ENCODE measurements at places on chromosomes 16 and 17. TPM values are rescaled to one million over a fixed set of nuclear protein-coding genes. Genes with fewer than 3 reads are reported as not detected.

RHBDF1 gene
- 31.4 TPM for total RNA-seq

SECTM1 gene
- total RNA-seq, result 2.0 TPM

DNA sequence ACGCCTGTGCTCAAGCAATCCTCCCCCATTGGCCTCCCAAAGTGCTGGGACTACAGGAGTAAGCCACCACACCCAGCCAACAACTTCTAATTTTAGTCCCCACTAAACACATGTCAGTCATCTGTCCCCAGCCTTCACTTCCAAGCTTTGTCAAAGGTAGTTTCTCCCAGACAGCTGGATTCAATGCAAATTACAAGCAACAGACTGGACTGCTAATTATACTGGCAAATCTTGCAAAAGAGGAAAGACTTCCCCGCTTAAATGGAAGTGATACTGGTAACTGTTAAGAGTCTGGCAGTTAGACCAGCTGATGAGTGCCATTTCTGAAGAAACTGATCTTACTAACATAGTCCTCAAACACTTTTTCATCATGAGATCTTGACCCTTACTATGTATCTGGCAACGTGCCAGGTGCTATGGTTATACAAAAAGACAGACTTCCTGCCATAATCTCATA, 8.2 kb upstream of the GGA2 start:
- DNase-seq, result no peak

DNA sequence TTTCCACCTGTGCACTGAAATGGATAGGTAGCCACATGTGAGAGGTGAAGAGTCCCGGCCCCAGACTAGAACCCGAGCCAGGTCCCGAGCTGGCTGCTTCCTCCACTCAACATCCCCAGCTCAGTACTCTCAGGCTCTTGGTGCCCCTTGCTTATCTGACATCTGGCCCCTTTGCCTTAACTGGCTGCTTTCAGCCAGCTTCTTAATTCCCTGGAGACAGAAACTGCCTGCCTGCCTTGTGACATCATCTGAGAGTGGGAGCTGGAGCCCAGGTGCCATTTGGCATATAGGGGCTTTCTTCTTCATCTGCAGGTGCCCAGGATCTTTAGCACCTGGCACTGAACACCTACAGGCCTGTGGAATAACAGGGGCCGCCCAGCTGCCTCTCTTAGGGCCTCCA, 8.9 kb downstream of the CHAD start:
- DNase-seq, result no peak

GRCh38 chr16:5560084-5560483, 462.5 kb upstream of the EEF2KMT start:
- no peak for DNase-seq

- no peak for DNase-seq
Observed at GRCh38 chr17:29592850-29593551, at the start of gene ANKRD13B. TSS of gene ANKRD13B (plus strand) at chr17:29593132. CDS start at chr17:29593622, 490 bp downstream.

LRRC36 gene
- not detected for total RNA-seq

DNA sequence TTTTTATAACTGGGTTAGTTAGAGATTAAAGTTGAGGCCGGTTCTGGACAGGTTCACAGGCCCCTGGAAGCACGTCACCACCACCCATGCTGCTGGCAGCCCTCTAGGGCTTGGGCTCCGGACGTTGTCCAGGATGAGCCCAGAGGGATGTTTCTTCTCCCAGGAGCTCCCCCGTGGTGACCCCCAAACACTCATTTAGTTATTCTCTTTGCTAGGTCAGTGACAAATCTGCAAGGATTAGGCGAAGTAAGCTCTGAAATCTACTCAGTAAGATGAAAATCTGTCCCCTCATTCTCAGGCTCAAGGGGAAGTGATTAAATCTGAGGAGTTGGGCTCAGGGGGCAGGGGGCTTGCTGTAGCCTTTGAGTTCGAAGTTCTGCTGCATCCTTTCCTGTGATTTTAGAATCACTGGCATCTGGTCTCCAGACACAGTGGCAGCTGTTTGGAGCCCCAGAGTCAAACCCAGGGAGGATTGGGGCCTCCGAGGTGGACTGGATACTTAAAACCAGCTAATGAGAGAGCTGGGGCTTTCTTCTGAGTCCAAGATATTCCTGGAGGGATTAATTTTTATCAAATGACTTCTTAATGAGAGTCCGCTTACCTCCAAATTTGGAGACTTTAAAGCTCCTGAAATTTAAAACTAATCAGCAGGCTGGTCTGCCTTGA, 49.2 kb upstream of the HS3ST2 start:
- DNase-seq, result no peak

GRCh38 chr16:11495066-11495407, 91.7 kb downstream of the LITAF start:
- no peak for DNase-seq

DNA sequence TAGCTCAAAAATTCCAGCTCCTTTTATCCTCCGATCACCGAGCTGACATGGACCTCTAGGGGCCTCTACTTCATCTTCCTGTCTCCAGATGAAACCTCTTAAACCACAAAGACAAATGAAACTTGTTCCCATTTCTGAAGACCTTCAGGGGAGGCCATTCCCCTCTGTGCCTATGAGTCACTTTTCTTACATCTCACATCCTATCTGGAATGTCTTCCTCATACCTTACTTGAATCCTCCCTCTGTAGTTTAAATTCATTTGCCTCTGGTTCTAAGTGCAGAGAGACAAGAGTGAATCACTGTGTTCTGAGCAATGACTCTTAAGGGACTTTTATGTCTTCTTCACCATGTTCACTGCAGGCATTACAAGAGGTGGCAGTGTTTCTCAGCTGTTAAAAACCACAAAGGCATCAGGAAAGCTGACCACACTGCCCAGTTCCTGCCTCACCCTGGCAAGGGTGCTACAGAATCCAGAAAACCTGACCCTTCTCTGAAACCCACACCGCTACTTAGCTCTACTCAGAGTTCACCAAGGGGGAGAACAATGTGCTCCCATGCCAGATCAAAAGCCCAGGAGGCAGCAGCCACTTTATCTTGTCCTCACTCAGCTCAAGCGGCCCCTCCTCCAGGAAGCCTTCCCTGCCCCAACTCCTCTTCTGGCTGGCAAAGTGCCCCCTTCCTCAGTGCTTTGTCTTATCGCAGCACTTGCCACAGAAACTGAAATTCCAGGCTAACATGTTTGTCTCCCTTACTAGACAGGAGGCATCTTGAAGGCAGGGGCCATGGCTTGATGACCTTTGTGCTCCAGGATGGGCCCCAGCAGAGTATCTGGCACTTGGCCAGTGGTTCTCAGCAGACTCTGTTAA, 6.4 kb downstream of the CUEDC1 start:
- no peak for DNase-seq

SLC2A4 gene
- 73.5 TPM for total RNA-seq

ZG16B gene
- total RNA-seq, result not detected

GRCh38 chr17:44549686-44550085, 7.6 kb upstream of the FZD2 start:
- DNase-seq, result no peak

CEP131 gene
- 6.8 TPM for total RNA-seq

GRCh38 chr17:19331543-19332245, 30.8 kb downstream of the B9D1 start:
- DNase-seq, result no peak

SGCA gene
- total RNA-seq, result 159 TPM

- DNase-seq, result no peak
Observed at GRCh38 chr17:56604691-56605290, 11.3 kb downstream of the NOG start.

CCNF gene
- 0.86 TPM for total RNA-seq

- DNase-seq, result no peak
Observed at GRCh38 chr17:15431766-15432165, 35.7 kb downstream of the CDRT4 start.

DNA sequence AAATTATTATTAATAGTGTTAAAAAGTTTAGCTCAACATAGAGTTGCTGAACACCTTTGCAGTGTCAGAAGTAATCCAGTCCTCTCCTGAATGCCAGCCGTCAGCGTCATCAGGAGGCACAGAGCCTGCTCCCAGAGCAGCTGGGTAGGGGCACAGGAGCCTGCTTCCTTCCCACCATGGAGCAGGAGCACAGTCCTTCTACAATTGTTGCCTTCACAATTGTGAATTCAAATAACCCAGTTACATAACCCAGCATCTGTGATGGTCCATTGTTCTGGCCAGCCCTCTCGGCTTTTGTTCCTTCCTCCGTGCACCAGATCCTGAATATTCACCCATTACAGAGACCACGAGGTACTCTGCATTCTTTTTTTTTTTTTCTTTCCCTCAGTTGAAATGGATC, 393.9 kb upstream of the MAF start:
- no peak for DNase-seq

DNA sequence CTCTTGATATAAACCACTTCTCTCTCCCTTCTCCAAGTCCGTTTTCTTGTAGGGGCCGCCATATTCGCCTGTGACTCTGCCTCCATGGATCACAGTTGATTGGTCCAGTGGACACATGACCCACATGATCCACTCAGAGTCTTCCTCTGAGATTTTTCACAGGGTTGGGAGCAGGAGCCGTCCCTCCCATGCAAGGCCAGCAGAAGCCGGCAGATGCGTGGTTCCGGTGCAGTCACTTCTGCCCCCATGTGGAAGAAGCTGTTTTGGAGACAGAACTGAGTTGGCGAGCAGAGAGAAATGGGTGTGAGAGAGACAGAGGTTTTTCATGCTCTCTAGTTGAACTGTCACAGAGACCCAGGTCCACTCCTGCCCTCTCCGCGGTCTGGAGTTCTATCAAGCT, 83.3 kb downstream of the C16orf95 start:
- DNase-seq, result no peak

DNA sequence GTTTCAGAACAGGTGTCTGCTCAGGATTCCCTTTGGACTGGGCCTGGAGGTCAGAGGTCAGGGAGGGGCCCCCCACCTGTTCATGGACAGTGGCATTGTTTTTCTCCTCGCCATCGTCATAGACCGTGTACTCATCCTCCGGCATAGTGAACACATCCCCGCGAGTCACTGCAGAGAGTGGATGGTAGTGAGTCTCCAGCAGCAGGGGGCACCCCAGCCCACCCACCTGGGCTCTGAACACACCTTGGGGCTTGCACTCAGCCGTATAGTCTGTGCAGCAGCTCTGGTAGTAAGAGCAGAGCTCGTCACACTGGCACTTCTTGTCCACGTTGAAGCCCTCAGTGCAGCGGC, 448 bp downstream of the VTN start:
- DNase-seq, result no peak

- DNase-seq, result no peak
Observed at GRCh38 chr16:54426553-54426849, 139.9 kb upstream of the IRX3 start.

- no peak for DNase-seq
Observed at GRCh38 chr16:12398029-12398682, 405.5 kb downstream of the CPPED1 start.

TMEM208 gene
- 16.3 TPM for total RNA-seq

GRCh38 chr17:4750606-4751005, 10.9 kb upstream of the CXCL16 start:
- DNase-seq, result no peak

- no peak for DNase-seq
Observed at GRCh38 chr17:27321372-27321771, 27.5 kb downstream of the WSB1 start.

DNA sequence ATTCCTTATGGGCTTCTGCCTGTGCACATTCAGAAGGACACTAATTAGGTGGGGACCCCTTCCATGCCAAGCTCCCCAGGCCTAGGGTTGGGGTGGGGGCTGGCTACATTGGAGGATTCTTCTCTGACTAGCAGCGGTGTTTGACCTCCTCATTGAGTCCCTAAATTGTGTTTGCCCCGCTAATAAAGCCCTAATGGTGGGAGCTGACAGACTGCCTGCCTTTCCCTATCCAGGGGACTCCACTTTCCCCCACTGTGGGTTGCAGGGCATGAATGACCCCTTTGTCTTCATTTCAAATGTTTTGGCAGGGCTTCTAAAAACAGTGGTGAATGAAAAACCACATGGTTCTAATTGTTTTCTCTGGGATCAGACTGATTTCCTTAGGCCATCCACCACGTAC, 476.8 kb upstream of the CDH11 start:
- DNase-seq, result no peak

DNA sequence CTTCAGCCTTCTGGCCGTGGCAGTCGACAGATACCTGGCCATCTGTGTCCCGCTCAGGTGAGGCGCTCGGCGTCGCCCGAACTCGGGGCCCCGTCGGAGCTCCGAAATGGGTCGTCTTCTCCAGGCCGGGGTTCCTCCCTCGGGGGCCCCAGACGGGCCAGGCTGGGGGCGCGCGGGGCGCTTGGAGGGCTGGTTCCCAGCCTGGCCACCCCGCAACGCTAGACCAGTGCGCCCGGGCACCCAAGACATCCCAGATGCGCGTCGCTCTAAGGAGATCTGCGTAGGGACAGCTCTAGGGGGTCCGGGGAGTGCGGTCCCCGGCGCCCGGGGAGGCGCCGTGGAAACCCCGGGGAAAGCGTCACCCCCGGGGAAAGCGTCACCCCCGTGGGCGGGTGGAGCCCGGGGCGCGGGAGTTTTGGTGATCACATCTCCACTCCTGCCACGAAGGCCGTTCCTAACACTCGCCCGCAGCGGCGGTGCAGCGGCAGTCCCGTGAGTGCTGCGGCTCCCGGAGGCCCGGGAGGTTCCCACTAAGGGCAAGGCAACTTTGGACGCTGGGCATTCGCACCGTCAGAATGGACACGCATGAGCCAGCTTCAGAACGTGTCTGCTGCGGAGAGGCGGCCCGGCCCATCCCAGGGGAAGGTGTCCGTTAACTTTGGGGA, 729 bp downstream of the ADORA2B start:
- DNase-seq, result no peak

GRCh38 chr17:11309033-11309432, 68.0 kb downstream of the SHISA6 start:
- no peak for DNase-seq

- DNase-seq, result no peak
Observed at GRCh38 chr17:7615265-7615747, 609 bp upstream of the FXR2 start.

- DNase-seq, result no peak
Observed at GRCh38 chr16:6232056-6232455, 1100.6 kb upstream of the RBFOX1 start.

PIRT gene
- not detected for total RNA-seq

GRCh38 chr17:42431758-42432161, 8.7 kb upstream of the CAVIN1 start:
- no peak for DNase-seq

PYY gene
- total RNA-seq, result not detected

DNA sequence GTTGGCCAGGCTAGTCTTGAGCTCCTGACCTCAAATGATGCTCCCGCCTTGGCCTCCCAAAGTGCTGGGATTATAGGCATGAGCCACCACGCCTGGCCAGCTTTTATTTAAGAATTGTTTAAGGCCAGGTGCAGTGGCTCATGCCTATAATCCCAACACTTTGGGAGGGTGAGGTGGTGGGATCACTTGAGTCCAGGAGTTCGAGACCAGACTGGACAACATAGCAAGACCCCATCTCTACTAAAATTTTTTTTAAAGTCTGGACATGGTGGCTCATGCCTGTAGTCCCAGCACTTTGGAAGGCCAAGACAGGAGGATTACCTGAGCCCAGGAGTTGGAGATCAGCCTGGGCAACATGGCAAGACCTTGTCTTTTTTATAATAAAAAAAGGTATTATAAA, 5.2 kb downstream of the PLXDC1 start:
- no peak for DNase-seq

Measured in cardiac septum (tissue), 1 donor.